ENCODE measurements at places on chromosomes 4 and X.

GRCh38 chr4:53962516-53963225 is 101.7 kb downstream of the CHIC2 start:
- DNase-seq: no peak

DNA sequence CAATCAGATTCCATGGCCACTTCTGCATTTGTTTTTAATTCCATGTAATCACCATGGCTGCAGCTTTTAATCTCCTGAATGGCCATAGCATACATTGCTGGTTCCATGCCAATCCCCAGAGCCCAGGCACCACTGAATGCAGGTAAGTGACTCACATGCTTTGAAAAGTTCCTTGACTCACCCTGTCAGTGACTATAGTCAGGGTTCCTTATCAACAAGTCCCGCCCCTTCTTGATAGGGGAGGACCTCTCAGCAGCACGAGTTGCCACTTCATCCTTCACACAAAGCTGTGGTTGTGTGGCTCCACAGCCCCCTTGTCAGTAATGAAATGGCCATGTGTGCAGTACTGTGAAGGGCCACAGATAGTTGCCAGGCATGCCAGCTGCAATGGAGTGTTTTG is 516.6 kb downstream of the PPARGC1A start:
- DNase-seq: peak; percentile 54

GRCh38 chr4:11072463-11072862 is 356.2 kb downstream of the HS3ST1 start:
- DNase-seq: no peak

GRCh38 chr4:126548890-126549289 is 1083.9 kb upstream of the INTU start:
- DNase-seq: no peak

GRCh38 chr4:176981074-176981473 is 188.4 kb upstream of the VEGFC start:
- DNase-seq: no peak

GRCh38 chr4:87339440-87339839 is 16.8 kb upstream of the HSD17B13 start:
- no peak for DNase-seq

DNA sequence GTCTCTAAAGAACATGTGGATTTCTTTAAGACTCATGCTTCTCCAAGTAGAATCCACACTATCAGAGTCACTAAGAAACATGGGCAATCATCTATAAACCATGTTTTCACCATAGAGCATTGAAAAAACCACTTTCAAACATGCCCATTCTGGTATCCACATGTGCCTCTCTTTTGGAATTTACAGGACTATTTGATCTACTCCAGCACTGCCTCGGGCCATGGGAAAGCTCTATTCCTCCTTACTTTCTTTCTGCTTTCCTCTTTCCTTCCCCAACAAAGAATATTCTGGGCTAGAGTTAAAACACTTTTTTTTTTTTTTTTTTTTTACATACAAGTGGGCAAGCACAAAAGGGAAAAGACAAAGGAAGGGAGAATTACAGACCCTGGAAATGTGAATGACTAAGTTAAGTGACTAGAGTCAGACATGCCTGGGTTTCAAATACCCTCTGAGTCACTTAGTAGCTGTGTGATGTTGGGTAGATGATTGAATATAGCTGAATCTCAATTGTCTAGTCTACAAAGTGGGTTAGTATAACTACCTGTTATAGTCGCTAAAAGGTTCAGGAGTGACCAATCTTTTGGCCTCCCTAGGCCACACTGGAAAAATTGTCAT is 847.7 kb upstream of the INTU start:
- no peak for DNase-seq

DNA sequence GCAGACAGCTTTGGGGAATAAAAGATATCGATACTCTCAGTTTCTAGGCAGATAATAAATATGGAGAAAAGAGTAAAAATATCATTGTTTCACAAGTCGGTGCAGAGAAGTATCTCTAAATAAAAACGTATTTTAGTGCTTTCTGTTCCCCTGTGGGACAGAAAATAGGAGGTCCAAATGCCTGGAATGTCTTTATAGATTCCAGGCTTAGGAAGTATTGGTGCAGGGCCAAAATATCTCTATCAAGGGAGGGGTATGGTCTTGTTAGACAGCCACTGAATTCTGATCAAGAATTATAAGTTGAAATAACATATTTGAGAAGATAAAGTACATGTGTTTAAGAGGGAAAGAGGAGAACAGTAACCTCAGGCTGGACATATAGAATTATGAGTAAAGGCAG is 596.4 kb downstream of the PCDH18 start:
- DNase-seq: peak; percentile 44

DNA sequence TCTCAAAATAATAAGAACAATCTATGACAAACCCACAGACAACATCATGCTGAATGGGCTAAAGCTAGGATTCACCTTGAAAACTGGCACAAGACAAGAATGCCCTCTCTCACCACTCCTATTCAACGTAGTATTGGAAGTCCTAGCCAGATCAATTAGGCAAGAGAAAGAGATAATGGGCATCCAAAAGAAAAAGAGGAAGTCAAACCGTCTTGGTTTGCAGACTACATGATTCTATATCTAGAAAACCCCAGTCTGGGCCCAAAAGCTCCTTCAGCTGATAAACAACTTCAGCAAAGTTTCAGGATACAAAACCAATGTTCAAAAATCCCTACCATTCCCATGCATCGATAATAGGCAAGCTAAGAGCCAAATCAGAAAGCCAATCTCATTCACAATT is 59.0 kb downstream of the CHM start:
- DNase-seq: no peak

- DNase-seq: no peak
Measured at GRCh38 chrX:48927736-48928382, 9.0 kb upstream of the PIM2 start.

Measured in ACHN (cell line).